ENCODE measurements at places on chromosomes 1 and 21.

DNA sequence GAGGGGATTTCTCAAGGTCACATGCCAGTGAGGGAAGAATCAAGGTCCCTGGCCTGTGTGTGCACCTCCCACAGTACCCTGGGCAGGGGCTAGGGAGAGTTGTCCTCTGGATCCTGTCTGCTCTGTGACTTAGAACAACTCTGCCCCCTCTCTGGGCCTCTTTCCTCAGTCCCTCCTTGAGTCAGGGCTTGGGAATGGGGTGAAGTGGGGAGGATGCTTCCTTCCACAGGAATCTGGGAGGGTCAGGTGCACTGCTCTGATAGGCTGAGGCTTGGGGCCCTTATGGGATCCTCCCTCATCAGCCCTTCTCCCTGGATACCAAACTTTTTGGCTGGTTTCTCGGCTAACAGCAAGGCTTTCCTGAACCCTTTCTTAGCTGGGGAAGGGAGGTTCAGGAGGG, 2.5 kb downstream of the TRNP1 start:
- no peak for DNase-seq

DNA sequence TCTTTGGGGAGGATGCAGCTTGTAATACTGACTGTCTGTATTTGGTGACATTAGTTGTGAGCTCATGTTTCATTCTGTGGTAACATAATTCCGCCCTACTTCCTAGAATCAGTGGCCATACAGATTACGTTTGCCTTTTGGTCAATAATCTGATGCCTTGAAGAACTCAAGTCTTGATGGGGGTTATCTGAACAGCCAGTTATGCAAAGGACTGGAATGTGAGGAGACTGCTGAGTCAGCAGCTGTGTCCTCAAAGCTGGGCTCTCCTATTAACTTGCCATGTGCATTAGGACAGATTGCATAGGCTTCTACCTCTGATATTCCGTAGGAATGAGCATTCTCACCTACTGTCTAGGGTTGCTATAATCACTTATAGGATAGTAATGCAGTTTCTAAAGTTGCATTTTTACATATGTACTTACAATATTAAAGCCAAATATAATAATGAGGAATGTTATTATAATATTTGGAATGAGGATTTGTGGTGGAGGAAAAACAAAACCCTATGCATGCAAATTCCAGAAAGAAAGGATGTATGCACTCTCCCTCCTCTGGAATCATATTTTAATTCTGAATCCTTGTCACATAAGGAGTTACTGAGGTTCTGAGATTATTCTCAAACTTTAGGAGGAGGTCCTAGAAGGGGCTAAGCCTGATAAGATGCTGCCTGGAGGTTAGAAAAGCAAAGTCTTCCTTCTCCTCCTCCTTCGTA, 116.0 kb downstream of the NOS1AP start:
- DNase-seq, result no peak

- DNase-seq, result no peak
These were observed 1745.3 kb downstream of the MRPL39 start for GRCh38 chr21:23861911-23862504.

- DNase-seq, result no peak
These were observed 1048.0 kb downstream of the PLA2G4A start for GRCh38 chr1:187876775-187877174.

DNA sequence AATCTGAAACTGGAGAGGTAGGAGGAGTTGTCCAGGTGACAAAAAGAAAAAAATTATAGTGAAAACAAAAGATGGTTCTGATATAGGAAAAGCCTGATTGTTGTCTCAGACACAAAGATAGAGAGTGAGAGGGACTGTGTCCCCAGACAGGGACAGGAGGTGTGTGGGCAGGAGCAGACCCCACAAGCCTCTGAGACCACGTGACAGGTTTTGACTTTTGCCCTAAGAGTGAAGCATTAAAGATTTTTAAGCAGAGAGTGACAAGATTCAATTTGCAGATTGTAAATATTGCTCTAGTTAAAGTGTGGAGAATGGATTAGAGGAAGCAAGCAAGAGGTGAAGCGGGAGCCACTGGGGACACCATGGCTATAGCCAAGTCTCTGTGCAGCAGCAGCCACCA, 10.4 kb downstream of the PRR9 start:
- DNase-seq, result no peak

- peak; percentile 66 for DNase-seq
These were observed 16.6 kb upstream of the ATP2B4 start for GRCh38 chr1:203609979-203610493.

- DNase-seq, result no peak
These were observed 6.9 kb downstream of the E2F2 start for GRCh38 chr1:23524163-23524562.

- no peak for DNase-seq
These were observed 18.0 kb upstream of the ACTRT2 start for GRCh38 chr1:3003039-3003940.

DNA sequence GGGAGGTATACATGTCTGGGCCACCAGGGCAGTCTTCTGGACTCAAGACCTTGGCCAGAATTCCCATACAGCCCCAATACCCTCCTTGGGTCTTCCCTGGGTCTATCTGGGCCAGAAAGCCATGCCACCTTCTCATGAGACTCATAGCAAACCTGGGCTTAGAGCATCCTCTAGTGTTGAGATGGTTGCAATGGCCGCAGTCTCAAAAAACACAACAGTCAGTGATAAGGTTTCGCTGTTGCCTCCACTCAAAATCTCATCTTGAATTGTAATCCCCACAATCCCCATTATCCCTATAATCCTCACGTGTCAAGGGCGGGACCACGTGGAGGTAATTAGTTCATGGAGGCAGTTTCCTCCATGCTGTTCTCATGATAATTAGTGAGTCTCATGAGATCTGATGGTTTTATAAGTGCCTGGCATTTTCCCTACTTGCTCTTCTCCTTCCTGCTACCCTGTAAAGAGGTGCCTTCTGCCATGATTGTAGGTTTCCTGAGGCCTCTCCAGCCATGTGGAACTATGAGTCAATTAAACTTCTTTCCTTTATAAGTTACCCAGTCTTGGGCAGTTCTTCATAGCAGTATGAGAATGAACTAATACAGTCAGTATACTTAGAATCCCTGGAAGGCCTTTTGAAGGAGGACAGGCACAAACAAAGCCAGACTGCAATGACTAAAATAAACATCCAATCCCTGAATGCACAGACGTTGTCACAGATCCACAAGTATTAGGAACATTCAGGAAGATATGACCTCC, 77.0 kb downstream of the CTH start:
- DNase-seq, result no peak

DNA sequence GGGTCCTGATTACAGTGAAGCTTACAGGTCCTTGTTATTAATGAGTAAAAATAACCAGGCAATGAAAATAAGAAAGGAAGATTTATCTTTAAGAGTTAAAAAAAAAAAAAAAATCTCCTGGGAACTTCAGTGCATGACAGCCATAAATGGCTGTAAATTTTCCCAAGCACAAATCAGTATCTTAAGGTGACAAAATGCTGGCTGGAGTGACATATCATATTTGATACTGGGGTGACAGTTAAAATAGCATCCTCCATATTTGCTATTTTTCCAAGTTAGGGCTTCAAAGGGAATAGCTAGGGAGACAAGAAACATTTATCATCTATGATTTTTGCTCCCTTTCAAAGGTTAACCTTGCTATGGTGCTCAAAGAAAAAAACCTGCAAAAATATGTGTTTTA, 226.6 kb downstream of the PRDM2 start:
- no peak for DNase-seq

- DNase-seq, result no peak
These were observed 10.0 kb downstream of the MRAP start for GRCh38 chr21:32308696-32309095.

- no peak for DNase-seq
These were observed 74.6 kb downstream of the RASAL2 start for GRCh38 chr1:178168536-178168935.

- DNase-seq, result no peak
These were observed 135.1 kb downstream of the RPS6KC1 start for GRCh38 chr1:213186168-213186567.

DNA sequence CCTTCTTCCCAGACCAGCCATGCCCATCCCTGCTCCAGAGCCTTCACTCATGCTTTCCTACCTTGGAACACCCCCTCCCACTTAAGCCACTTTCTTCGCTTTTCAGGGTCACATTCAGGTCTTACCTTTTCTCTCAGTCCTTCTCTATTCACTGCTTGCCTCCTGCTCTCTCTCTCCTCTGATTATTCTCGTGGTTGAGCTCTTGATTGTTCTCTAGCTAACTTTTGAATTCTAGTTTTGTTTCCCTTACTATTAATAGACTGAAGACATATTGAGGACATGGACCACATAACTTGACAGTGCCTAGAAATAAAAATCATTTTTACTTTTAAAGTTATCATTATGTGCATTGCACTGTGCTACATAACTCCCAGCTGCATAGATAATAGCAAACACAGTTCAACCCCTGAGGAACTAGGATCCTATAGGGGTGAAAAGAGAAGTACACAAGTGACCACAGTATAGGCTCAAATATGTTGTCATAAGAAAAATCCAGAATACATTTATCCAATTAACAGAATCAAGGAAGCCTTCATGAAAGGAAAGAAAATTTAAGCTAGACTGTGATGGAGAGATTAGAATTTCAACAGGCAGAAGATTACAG, 21.5 kb downstream of the INSL5 start:
- DNase-seq, result no peak

- DNase-seq, result no peak
These were observed 21.6 kb upstream of the GUCA2A start for GRCh38 chr1:42186152-42186551.

DNA sequence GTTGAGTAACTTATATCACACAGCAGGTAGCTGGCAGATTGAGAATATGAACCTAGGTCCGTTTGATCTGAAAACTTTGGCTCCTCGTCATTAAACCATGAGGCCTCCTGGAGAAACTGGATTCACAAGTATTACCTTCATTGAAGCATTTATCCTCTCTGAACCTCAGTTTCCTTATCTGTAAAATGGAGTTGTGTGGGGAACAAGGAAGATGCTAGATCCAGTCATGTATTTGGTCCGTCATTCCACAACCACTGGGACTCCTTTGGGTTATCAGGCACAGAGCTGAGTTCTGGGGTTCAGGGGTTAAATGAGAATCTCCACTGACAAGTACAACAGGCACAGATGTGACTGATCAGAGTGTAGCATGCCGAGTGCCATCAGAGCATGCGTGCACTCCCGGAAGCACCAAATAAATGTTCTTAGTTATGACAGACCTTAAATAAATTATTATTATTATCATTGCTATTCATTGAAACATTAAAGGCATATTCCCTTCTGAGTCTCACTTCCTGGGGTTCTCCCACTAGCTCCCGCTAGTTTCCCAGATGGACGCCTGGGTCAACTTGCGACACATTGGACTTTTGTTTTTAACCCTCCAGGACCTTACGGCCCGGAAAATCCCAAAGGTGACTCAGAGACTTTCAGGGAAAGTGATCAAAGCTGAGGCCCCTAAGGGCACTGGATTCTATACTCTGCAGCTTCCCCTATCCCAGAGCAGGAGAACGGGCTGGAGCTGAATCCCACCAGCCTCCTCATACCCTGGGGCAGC, 130.6 kb downstream of the PLPP3 start:
- no peak for DNase-seq

DNA sequence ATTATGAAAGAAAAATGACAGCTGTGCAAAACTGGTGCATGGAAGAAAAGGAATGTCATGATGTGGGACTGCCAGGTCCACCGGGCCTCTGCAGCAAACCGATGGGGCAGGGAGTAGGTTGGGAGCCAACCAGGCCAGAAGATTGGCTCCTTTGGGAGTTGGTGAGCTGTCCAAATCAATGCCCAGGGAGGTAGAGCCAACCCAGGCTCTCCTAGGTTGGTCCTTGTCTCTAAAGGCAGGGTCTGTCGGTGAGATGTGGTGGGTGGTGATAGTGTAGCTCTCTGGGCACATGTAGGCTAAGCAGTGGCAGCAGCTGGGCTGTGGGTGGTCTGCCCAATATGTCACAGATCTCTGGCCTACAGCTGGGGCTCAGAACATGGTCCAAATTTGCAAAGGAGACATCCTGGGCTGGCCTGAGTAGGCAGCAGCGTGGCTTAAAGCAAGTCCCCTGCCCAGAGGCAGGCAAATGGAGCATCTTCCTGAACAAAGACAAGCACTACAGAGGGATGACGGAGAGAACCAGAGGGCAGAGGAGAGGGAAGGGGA, 61.2 kb upstream of the PRDX6 start:
- DNase-seq, result no peak

DNA sequence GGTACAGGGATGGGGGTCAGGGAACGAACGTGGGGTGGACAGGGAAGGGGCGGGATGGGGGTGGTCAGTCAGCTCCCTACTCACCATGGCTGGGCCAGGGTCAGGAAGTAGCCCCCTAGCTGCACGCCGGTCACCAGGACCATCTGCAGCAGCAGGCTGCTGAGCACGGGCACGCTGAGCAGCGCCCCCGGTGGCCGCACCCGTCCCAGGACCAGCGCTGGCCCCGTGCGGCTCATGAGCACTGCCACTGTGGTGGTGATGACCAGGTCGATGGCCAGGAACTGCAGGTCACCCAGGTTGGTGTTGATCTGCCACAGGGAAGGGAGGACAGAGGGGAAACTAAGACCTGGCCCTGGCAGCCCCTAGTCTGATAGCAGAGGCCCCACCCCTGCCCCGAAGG, 6.5 kb upstream of the MFAP2 start:
- DNase-seq, result no peak

DNA sequence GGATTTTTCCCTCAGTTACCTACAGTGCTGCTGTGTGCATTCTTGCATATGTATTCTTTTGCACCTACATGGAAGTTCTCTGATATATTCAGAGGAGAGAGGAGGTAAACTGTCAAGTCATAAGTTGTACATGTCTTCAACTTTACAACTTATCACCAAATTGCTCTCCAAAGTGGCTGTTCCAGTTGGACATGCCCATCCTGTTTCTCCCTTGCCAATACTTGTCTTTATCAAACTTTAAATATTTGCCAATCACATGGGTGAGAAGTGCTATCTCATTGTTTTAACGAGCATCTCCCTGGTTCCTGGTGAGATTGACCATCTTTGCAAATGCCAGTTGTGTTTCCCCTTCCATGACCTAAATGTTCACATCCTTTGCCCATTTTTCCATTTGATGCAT, 88.2 kb downstream of the KIF26B start:
- DNase-seq, result no peak

- no peak for DNase-seq
These were observed 1.2 kb upstream of the RNF223 start for GRCh38 chr1:1075148-1075935.

DNA sequence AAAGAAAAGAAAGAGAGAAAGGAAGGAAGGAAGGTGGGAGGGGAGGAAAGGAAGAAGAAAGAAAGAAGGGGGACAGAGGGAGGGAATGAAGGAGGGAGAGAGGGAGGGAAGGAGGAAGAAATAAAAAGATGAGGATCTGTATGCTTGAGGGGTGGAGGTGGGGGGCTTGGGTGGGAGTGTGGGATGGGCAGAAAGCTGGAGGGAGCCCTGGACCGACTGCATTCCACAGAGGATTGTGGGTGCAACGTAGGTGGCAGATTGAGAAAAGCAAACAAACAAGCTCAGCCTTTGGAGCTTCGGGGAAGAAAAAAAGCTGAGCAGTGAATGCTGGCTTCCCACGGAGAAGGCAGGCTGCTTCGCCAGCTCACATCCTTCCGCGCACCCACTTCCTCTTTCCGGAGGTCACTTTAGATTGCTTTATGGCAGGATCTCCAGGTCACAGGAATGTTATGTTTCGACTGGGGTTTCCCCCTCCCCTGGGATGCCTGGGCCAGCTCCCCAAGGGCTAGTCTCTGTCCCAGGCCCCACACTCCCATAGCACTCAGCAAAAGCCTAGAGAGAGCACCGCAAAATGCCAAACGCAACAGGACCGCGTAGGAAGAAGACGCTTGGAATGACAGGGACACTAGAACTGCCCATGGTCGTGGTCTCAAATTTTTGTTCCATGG, 20.7 kb upstream of the LGALS8 start:
- no peak for DNase-seq
